Stimulated activated CD8-positive, alpha-beta memory T cell treated with anti-CD3 and anti-CD28 coated beads, Interleukin-7, amount 100 ng/mL, for 24 hours (primary cell): ENCODE measurements at places on chromosomes 2 and 18.

- DNase-seq = no peak
Measured at GRCh38 chr2:181253438-181253837, 203.7 kb upstream of the ITGA4 start.

- DNase-seq = no peak
Measured at GRCh38 chr2:165295643-165296042, 56.4 kb downstream of the SCN2A start.

- no peak for DNase-seq
Measured at GRCh38 chr18:34803877-34804400, 93.8 kb downstream of the DTNA start.

- no peak for DNase-seq
Measured at GRCh38 chr2:197293252-197294007, 17.1 kb downstream of the ANKRD44 start.

- DNase-seq = no peak
Measured at GRCh38 chr18:79911344-79912270, 39.8 kb downstream of the SLC66A2 start.

- DNase-seq = no peak
Measured at GRCh38 chr2:121479882-121480522, 50.7 kb upstream of the RNU4ATAC start.

- no peak for DNase-seq
Measured at GRCh38 chr2:59779571-59779970, 773.9 kb downstream of the BCL11A start.

- DNase-seq = no peak
Measured at GRCh38 chr2:205865905-205866441, 183.7 kb downstream of the NRP2 start.

DNA sequence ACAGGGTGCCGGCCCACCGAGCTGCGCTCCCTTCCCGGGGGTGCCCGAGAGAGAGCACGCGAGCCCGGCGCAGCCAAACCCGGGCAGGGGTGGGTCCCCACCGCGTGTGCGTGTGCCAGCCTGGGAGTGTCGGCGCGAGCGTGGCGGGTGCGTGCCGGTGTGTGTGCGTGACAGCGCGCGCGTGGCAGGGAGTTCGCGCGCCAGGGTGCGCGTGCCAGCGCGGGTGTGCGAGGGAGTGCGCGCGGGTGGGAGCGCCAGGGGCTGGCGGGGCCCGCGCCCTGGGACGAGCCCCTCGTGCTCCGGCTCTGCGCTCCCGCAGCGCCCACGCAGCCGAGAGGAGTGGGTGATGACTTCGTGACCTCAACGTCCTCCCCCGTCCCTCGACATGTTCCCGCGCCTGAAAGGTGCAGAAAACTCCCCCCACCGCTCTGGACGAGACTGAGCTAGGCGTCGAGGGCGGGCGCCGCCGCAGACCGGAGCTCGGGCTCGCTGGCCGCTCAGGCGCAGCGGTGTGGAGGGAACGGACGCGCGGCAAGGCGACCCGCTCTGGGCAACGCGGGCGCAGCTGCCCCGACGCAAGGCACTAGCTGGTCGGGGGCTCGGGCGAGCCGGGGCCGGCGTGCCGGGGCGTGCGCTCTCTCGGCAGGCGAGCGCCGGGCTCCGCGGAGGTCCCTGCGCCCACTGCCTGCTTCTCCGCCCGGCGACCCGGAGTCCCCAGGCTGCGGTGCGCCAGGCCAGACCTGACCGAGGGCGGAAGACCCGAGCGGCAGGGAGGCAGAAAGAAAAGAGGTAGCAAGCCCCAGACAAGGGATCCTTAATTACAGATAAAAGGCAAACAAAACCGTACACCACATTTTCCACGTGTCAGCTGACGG, 582.8 kb downstream of the ZEB2 start:
- DNase-seq = no peak

GRCh38 chr2:46024146-46024779, 272.9 kb upstream of the EPAS1 start:
- DNase-seq = no peak

- DNase-seq = no peak
Measured at GRCh38 chr2:238090887-238091286, 9.3 kb upstream of the ESPNL start.

DNA sequence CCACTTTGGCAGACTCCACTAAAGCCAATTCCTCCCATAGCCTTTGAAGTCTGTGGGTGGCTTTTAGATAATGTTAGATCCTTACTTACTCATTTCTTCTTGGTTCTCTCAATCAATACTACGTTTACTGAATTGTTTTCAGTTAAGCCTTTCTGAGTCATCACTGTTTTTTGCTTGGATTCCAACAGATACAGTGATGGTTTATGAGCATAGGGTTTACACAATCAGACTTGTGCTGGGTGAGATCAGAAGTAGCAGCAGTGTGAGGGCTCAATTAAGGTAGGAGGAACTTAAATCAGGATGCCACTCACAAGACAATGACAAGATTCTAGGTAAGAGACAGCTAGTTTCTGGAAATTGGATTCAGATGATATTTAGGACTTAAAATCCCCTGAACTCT, 297.7 kb upstream of the DOK6 start:
- DNase-seq = no peak

- no peak for DNase-seq
Measured at GRCh38 chr18:64519201-64519600, 370.3 kb upstream of the LINC00305 start.

GRCh38 chr2:177909962-177910361, 162.6 kb downstream of the PDE11A start:
- DNase-seq = no peak

- DNase-seq = no peak
Measured at GRCh38 chr2:10901160-10901939, 10.4 kb upstream of the KCNF1 start.

- no peak for DNase-seq
Measured at GRCh38 chr2:8081130-8081529, 600.7 kb upstream of the ID2 start.

DNA sequence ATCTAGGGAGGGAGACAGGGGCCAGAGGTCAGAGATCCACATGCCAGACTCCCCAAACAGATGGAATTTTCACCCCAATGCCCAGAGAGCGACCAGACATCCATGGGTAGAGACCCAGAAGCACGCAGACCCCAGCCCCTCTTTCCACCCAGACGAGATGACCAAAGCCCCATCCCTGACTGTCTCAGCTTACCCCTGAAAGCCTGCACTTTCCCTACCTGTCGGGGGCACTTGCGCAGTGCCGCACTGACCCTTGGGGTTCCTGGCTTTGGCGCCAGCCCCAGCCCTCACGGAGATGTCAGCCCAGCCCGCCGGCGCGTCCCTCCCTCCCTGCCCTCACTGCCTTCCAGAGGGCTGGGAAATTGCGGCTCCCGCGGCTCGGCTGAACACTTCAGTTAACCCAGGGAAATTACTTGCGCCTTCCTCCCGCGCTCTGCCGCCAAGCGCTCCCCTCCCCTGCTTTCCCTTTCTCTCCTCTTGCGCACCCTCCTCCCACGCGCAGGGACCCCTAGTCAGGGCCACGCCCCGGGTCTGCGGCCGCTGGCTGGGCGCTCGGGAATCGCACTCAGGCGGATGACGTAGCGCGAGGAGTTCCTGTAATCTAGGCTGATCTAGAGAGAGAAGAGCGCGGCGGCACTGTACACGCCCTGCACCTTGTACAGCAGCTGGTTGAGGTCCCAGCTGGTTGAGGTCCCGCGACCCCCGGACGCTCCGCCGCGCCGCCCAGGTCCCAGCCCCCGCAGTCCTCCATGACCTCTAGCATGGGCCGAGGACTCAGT, 12.0 kb downstream of the ALPG start:
- DNase-seq = no peak

GRCh38 chr2:182259629-182260150, 167.1 kb downstream of the PDE1A start:
- DNase-seq = no peak

DNA sequence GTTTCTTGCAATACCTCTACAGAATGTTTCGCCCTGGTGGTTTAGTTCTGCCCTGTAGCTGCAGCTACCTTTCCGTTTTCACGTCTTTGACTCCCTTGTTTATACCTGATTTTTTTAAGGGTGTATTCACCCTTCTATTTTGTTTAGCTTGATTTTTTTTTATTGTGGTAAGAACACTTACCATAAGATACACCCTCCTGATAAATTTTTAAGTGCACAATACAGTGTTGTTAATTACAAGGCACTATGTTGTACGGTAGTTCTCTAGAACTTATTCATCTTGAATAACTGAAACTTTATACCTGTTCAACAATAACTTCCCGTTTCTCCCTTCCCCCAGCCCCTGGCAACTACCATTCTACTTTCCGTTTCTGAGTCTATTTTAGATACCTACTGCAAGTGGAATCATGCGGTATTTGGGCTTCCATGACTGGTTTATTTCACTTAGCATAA, 48.9 kb upstream of the NABP1 start:
- no peak for DNase-seq

DNA sequence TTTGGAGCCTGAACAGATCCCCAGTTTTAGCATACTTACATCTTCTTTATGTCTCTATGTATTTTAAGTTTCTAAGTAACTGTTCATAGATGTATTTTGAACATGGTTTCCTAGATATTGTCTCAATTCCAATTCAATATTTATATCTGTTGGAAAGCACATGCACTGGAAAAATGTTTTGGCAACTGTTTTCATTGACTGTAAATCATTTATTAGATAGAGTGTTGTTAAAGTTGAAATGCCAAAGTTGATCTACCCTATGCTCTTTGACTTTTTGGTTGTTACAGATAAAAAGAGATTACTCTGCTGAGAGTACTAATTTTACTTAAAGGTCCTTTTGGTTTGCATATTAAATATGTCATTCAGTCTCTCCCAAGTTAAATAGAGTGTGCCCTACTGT, 345.0 kb upstream of the NRP2 start:
- DNase-seq = no peak

- DNase-seq = no peak
Measured at GRCh38 chr2:72781480-72781879, 44.4 kb downstream of the EXOC6B start.

GRCh38 chr2:620004-620403, 57.2 kb downstream of the TMEM18 start:
- no peak for DNase-seq

DNA sequence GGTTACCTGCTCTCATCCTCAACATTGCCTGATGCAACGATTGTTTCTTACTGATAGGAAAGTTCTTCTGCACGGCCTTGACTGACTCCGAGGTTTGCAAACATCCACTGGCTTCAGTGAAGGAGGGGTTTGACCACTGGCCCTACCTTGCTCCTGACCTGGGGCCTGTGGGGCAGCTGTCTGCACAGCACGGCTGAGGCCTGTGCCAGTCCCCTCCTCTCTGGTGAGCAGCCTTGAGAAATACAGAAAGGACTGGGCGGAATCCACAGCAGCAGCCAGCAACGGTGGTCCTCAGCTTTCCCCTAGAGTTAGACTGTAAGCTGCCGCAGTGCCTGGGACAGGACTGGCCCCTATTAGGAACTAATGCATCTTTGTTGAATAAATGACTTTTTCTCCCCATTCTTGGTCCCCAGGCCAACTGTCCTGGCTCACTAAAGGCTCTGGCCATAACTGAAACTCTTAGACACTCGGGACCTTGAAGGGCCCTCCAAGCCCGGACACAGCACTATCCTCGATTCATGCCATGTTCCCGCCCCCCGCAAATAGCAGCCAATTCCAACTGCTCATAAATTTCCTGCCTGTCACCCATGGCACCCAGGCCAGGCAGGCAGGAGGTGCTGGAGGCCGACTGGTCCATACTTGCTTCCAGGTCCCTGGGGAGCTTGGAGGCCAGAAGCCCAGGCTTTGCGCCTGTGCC, 26.7 kb downstream of the ATOH8 start:
- DNase-seq = no peak

DNA sequence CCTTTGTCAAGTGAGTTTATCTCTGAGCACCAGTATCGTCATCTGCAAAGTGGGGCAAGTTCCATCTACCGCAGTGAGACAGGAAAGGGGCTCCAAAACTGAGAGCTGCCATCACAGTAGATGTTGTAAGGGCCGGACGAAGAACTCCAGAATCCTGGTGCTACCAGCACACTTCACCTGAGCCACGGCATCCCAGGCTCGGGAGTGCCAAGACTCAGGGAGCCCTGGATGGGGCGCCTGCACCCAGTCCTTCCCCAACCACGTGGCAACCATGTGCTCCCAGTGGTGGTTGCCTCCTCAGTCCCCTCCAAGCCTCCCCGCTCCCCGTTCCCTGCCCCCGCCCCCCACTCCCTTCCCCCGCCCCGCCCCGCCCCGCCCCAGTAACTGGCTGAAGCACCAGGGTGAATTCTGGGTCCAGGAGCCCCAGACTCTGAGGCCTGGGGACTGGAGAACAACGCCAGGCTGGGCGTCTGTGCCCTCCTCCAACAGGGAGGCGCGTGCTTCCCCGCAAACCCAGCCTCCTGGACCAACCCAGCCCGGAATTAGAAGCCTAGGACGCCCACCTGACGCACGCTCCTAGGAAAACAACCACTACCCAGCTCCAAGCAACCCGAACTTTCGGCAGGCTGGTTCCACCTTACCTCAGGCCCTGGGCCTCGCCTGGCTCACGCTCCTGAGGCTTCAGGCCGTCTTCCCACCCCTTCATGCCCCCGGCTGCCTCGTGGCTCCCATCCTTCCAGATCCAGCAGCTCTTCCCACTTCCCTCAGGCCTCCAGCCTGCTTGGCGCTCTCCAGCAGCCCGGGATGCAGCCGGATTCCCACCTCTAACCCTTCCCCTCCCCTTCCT, 67.6 kb downstream of the LAMA3 start:
- no peak for DNase-seq

DNA sequence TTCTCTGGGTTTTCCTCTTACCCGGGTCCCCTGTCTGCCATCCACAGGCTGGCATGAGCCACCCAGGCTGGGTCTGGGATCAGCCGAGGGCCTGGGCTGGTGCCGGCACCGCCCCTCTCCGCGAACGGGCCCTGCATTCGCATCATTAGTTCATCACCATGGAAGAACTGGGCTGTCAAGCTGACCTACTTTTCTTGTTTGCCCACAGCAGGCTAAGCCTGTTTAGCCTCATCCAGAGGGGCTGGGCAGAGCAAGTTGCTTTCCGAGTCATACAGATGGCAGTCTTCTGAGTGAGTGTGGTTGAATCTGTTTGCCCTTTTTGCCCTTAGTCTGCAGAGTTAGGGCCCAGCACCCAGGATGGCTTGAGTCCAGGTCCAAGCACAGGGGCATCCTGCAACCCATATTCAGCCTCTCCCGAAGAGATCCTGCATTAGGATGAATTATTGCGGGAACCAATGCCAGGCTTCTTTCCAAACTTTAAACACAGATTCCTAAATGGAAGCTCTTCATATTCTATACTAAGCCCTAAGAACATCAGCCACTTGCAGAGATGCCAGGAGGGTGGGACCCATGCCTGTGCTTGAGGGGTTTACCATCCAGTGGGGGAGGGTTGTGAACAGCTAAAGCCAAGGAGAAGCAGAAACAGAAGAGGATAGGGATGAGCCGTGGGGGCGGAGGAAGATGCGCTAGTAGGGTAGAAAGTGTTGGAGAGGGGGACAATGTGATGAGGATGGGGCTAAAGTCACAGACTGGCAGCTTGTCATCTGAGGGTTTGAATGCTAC, 68.0 kb downstream of the NPAS2 start:
- DNase-seq = no peak

GRCh38 chr2:239066597-239066996, 218.7 kb downstream of the TWIST2 start:
- DNase-seq = no peak
